Mesothelial cell of epicardium (in vitro differentiated cells): ENCODE measurements at places on chromosomes 3 and 15. TPM values are rescaled to one million over a fixed set of nuclear protein-coding genes. Genes with fewer than 3 reads are reported as not detected.

Gene BFSP2
- 0.59 TPM in 1 of 3 replicates, not detected in the others for total RNA-seq

GRCh38 chr15:46701346-46701745, 1016.0 kb upstream of the SEMA6D start:
- H3K27me3 ChIP-seq = no peaks in the 10 kb centered on the region
- H3K27ac ChIP-seq = no peak overlapping the region
- peaks cover 4% of the 10 kb centered on the region for H3K4me1 ChIP-seq
- H3K36me3 ChIP-seq = no peaks in the 10 kb centered on the region

Gene NR1I2
- total RNA-seq = 0.07 to 0.20 TPM (median 0.11 TPM) in 3 replicates

Gene KBTBD12
- 0.07 to 0.09 TPM in 2 of 3 replicates, not detected in the other for total RNA-seq
